T-helper 1 cell (primary cell): ENCODE measurements at places on chromosomes 5 and 9.
A peak's percentile ranks its signal among the peaks of the same experiment; 100 is the strongest.

- no peak for DNase-seq
Measured at GRCh38 chr5:57492632-57493031, 10.0 kb upstream of the ACTBL2 start.

DNA sequence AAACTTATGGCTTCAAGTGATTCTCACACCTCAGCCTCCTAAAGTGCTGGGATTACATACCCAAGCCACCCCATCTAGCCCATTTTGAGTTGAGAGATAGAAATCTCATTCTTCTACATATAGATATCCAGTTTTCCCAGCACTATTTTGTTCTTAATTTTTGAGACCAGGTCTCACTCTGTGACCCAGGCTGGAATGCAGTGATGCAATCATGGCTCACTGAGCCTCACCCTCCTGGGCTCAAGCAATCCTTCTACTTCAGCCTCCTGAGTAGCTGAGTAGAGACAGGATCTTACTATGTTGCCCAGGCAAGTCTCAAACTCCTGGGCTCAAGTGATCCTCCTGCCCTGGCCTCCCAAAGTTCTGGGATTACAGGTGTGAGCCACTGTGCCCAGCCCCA, 60.9 kb upstream of the CTNNA1 start:
- no peak for DNase-seq

DNA sequence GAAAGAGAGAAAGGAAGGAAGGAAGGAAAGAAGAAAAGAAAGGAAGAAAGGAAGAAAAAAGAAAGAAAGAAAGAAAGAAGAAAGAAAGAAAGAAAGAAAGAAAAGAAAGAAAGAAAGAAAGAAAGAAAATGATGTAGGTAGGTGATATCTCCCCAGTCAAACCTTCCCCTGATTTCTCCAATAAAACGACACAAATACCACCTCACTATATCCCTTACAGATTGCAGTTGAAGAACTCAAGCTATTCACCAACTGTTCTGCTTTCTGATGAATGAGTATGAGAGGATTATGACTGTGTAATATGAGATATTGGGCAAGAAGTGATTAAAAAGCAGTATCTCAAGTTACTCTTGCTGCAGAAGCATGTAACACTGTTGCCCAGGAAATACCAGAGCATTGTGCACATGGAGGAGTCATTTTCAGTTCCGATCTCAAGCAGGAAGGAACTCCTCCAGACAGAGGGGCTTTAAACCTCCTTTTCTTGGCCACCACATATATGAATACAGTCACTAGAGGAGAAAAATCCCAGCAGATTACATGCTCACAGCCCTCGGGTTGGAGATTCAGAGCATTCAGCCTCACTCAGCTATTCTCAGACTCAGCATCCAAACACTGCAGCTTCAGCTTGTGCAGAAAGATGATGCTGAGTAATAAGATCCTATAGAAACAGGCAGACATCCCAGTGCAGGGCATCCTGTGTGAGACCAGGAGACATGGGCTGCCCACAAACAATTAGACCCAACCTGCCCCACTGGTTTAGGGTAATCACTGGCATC, 61.4 kb downstream of the UGCG start:
- no peak for DNase-seq

- no peak for DNase-seq
Measured at GRCh38 chr9:129070696-129071525, 10.0 kb upstream of the DOLPP1 start.

GRCh38 chr5:179568721-179569120, 18.4 kb downstream of the RUFY1 start:
- no peak for DNase-seq

GRCh38 chr9:21266733-21267484, 27.1 kb upstream of the IFNA14 start:
- DNase-seq, result no peak

- DNase-seq, result no peak
Measured at GRCh38 chr9:93994132-93994531, 39.0 kb upstream of the BARX1 start.

GRCh38 chr9:91419222-91420191, 4.1 kb downstream of the NFIL3 start:
- DNase-seq, result peak; percentile 70

DNA sequence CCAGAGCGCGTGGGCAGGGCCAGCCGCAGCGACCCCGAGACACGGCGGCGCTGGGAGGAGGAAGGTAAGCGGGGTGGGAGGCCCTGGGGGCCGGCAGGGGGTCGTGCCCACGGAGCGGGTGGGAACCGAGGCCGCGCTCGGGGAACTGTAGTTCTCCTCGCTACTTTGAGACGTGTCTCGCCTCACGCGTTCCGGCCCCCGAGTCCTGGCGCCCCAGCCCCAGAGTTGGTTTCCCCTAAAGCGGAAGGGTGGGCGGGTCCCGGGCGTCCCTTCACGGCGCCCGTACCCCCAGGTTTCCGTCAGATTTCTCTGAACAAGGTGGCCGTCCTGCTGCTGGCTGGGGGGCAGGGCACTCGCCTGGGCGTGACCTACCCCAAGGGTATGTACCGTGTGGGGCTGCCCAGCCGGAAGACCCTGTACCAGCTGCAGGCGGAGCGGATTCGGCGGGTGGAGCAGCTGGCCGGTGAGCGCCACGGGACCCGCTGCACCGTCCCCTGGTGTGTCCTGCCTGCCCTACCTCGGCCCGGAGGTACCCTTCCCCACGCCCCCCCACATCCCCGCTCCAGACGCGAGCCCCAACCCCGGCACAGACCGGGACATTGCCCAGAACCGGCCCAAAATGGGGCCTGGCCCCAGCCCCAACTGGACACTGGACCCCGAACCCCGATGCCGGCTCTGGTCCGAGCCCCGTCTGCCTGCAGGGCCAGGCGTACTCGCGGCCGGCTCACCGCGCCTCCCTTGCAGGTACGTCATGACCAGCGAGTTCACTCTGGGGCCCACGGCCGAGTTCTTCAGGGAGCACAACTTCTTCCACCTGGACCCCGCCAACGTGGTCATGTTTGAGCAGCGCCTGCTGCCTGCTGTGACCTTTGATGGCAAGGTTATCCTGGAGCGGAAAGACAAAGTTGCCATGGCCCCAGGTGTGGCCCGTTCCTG, 709 bp downstream of the UAP1L1 start:
- DNase-seq, result no peak

DNA sequence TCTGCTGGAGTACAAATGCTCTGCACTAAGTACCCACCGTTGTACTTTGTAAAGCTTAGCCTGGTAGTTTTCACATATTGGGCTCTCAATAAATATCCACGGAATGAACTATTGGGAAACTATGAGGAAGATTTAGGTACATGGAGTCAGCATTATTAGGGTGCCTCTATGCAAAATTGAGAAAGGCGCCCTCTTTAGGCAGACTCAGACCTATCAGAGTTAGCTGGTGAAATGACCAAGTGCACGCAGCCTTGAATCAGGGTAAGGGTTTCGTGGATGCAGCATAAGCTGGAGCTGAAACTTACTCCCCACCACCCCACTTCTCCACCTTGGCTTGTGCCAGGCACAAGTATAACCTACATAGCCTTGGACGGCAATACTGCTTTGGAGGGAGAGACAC, 1178.8 kb upstream of the DMAC1 start:
- DNase-seq, result no peak

- DNase-seq, result no peak
Measured at GRCh38 chr5:79259383-79259782, 23.5 kb downstream of the JMY start.

DNA sequence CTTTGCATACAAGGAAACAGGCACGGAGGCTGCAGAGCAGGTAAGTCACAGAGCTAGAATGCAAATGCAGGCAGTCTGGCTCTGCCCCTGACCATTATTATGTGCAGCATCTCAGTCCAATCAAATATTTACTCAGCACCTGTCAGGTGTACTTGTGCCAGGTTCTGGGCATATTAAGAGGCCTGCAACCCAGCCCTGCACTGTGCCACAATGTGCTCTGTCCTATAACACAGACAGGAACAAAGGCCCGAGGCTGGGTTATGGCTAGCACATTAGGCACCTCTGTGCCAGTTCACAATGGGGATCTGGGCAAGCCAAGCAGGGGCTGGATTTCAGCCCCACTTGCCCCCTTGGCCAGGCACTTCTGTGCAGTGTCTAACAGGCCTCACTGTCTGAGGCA, 14.0 kb downstream of the ARL15 start:
- no peak for DNase-seq

DNA sequence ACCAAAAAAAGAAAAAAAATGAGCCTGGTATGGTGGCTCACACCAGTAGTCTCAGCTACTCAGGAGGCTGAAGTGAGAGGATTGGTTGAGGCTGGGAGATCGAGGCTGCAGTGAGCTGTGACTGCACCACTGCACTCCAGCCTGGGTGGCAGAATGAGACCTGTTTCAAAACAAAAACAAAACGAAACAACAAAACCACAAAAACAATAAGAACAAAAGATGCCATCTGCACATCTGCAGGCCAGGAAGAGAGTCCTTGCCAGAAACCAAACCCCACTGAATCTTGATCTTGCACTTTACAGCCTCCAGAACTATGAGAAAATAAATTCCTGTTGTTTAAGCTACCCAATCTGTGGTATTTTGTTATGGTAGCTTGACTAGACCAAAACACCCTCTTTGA, 207.7 kb downstream of the YTHDC2 start:
- DNase-seq, result no peak

DNA sequence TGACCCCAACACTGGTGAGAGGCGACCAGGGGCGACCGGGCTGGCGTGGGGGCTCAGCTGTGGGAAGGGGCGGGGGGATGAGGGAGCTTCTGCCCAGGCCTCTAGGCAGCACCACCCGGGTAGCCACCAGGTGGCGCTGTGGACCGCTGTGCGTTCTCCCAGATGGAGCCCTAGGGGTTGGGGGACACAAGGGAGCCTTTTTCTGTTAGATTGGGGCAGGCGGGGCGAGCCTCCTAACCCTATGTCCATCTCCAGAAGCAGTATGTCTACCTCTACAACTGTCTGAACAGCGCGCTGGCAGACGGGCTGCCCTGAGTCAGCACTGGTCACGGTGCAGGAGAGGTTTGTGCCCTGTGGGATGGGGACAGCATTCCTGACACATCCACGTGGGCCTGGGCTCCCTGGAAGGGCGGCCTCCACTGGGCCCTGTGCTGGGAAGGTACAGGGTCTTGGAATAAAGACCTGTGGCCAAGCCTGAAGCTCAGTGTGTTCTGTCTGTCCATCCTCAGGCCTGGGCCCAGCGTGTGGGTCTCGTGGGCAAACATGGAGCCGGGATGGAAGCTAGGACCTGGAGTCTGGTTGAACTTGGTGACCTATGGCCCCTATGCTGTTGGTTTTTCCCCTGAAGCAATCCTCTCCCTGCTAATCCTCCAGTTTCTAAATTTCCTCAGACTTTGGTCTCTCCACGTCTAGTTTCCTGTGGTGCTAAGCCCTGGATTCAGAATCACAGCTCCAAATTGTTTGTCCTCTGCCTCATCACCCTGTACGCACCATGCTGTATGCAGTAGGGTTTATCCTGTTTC, 23.1 kb upstream of the SPTLC1 start:
- DNase-seq, result peak; percentile 43

- no peak for DNase-seq
Measured at GRCh38 chr5:17167171-17167891, 50.1 kb upstream of the BASP1 start.

DNA sequence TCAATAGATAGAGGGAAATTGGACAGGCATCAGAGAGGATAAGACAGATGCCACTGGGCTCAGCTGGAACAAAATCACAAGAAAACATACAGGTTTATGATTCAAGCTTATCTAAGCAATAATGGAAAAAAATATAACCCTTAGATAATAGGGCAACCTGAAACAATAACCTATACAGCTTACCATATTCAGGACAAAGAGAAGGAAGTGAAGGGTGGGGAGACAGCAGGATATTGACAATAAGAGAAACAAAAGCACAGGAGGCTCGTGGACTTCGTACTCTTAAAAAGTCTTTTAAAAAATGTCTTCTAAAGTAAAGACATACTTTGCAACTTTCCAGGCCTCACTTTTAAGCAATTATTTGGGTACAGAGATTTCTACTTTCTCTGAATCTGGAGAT, 225.3 kb downstream of the NTRK2 start:
- no peak for DNase-seq

- DNase-seq, result no peak
Measured at GRCh38 chr9:15086156-15086763, 176.0 kb upstream of the FREM1 start.

DNA sequence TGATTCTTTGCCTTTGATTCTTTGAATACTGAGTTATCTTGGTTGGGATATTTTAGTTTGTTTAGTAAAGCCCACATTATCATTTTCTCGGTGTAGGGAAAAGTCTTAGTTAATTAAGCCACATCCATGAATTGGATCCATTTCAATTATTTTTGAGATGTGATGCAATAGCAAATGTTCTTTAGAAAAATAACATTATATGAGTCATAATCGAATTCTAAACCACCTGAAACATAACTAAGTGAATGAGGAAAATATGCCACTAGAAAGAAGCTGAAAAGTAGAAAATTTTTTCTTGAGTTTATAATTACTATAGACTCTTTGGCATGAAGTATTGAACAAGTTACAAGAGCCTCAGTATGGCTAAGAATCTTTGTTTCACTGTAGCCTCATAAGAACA, 17.5 kb upstream of the CCDC192 start:
- DNase-seq, result no peak

DNA sequence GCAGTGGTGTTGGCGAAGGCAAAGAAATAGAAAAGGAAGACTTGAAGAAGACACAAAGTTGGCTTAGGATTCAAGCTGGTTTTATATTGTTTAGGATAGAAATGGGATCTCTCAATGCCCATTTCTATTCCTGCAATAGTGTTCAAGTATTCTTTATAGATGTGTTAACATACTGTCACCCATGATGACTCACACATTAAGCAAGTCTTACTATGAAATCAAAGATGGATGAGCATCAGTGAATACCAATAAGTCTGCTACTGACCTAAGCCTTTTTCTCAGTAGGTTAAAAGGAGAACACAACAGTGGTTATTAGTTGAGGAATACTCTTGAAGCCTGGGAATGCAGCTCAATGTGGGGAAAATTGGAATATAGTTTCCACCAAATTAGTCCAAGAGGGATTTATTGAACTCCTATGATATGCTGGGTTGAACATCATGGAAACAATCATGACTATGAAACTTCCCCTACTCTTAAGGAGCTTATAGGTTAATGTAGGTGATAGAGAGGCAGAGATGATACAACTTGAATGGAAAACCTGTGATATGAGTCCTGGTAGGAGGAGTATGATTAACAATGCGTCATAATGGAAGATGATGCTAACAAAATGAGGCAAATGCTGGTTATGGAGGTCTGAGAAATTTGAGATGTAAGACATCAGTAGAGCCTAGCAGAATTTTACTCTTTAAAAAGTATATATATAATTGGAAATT, 417.1 kb upstream of the DAP start:
- no peak for DNase-seq

DNA sequence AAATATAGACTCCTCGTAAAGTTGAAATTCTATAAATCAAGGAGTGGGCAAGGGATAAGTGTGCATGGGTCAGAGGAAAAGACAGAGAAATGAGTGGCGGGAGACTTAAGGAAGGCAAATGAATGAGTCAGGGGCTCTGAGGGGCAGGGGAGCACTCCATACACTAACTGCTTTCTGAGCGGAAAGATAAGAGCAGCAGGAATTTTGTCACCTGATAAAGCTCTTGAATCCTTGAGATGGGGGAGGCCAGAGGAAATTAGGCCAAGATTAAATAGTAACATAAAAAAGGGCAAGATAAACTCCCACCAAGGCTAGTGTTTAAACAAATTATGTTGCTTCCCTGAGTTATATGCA, 191.0 kb upstream of the S1PR3 start:
- DNase-seq, result no peak

- DNase-seq, result no peak
Measured at GRCh38 chr5:128380337-128380736, 157.7 kb downstream of the FBN2 start.

- no peak for DNase-seq
Measured at GRCh38 chr9:73736270-73736669, 584.6 kb downstream of the ANXA1 start.

- DNase-seq, result no peak
Measured at GRCh38 chr9:127629468-127630081, 17.5 kb downstream of the STXBP1 start.
